ENCODE measurements at places on chromosomes 2 and 18.

- DNase-seq: no peak
These were observed 95.9 kb downstream of the LYPD6B start for GRCh38 chr2:149134335-149134923.

DNA sequence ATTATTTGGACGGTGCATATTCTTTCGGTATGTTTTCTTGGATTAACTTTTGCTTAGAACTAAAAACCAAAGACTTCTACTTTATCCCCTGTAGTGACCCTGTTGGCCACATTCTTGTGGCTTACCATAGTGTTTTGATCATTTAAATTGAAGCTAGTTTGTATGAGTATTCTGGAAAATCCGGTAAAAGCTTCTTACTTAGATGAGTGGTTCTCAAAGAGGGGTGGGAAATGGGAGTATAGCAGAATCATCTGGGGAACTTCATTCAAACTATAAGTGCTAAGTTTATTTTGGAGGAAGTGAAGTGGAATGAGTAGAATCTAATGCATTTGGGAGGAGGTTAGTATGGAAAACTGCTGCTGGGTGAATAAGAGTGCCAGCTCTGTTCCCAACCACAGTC lies 3.8 kb downstream of the PPP1CB start:
- no peak for DNase-seq

DNA sequence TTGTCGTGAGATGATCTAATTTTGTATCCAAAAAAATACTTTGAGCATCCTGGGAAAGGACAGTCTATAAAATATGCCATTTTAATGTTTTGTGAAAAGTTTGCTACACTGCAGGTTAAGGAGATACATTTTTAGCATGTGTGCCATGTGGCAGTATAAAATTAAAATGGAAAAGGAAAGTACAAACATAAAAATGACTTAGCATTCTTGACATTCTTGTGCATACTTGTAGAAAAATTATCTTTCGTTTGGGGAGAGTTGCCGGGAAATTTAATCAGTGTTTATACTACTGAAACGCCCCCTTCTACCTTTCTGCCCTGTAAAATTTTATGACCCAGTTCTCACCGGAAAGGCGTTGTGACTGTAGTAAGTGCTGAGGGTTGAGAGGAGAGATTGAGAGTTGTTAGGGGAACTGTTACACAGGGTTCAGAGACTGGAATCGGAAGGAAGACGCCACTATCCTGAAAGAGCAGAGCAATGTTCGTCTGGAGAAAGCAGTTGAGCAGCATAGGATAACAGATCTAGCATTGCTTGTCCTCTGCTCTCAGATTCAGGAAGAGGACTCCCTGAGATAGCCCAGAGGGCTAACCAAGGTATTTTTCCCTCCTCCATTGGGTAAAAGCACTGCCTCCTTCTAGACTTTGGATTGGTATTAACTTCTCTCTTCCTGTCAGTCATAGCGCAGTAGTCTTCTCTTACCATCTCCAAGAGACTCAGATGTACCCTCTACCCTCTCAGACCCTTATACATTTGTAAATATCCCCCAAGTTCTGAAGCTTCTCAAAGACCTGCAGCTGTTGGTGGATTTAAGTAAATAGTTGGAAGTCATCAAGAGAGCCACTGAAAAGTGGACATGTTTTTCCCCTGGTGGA lies 2.7 kb downstream of the CDH20 start:
- no peak for DNase-seq

GRCh38 chr18:48851599-48851960 lies 99.2 kb downstream of the SMAD7 start:
- DNase-seq: no peak

GRCh38 chr2:23508066-23508390 lies 123.0 kb downstream of the KLHL29 start:
- DNase-seq: no peak

DNA sequence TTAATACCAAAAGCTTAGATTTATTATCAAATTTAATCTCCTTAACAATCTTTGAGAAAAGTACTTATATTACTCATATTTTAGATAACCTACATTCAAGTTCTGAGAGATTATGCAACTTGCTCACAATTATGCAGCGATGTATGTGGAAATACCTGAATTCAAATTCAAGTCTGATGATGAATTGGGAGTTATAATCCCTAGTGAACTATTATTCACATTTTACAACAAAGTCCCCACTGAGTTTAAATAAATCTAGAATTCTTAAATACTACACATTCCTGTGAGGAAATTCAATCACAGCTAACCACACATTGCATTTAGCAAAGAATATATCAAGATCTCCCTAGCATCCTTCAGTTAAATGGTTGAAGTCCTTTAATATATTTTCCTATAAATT lies 278.4 kb downstream of the NOL4 start:
- no peak for DNase-seq

- DNase-seq: no peak
These were observed 1234.0 kb upstream of the NXPH2 start for GRCh38 chr2:140014204-140014546.

- no peak for DNase-seq
These were observed 7.0 kb upstream of the SATB2 start for GRCh38 chr2:199464606-199465352.

GRCh38 chr2:60547841-60548240 lies 5.6 kb downstream of the BCL11A start:
- DNase-seq: no peak

DNA sequence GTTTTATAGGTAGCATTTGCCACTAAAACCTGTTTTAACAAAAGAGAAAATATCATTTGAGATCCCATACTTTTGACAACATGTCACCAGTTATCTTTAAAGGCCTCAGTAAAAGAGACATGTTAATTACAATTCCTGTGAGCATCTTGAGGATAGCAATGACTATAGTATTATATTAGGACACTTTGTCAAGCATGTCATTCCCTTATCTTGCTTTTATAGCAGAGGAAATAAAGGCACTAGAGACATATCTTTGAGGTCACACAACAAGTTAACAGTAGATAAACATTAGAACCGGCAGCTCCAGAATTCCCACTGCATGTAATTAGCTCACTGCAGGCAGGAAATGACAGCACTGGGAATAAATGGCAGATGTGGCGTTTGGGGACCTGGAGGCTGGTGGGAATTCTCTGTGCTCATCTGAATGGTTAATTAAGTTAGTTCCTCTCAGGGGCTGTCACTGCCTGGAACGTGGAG lies 25.9 kb downstream of the LYPD6B start:
- no peak for DNase-seq

- DNase-seq: no peak
These were observed 849.6 kb downstream of the CNTNAP5 start for GRCh38 chr2:124874676-124875075.

DNA sequence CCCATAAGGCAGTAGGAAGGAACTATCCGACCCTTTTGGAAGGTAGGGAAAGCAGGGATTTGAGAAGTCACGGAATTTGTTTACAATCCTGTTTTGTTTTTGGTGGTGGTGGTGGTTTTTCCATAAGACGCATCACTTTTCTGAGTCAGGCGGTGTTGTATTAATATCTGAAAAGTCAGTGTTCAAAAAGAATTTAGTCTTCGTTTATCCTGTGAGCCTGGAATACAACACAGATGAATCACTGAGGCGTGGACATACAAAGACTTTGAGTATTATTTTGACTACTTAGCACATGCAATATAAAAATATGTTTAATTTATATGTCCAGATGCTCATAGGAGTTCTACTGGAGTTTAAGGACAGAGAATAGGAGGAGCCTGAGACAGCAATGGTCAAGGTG lies 785 bp downstream of the ZNF892 start:
- no peak for DNase-seq

DNA sequence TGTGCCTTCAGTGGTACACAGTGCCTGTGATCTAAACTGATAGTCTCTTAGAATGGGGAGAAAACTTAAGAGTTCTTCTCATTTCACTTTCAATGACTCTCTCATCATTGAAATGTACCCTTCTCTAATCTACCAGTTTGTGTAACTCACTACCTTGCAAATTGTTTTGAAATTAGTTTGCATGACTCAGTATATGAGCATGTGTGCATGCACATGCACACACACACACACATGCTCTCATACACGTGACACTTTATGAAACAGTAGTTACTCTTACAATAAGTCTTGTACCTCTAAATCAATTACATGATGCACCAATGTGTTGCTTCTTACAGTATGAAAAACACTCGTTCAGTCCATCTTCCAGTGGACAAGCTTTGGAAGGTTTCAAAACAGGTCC lies 10.6 kb downstream of the LYPD6B start:
- no peak for DNase-seq

DNA sequence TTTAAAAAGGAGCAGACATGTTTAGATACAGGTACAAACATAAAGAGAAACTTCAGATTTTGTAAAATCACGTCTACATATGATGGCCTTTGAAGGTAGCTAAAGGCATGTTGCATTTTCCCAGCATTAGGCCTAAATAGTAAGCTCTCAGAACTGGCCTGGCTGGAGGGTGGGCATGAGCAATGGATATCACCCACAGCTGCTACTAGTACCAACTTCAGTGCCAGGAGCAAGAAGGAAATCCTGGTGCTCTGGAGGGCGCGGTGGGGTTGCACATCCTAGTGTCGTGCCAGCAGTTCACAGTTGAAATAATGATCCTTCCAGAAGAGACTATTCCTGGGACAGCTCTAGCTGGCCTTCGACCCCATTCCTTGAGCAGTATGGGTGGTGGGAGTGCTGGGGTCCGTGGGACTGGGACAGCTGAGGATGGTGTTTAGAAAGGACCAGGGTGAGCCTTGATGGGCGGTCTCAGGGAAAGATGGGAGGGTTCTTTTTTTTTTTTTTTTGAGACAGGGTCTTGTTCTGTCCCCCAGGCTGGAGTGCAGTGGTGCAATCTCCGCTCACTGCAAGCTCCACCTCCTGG lies 4.9 kb downstream of the DES start:
- DNase-seq: no peak

DNA sequence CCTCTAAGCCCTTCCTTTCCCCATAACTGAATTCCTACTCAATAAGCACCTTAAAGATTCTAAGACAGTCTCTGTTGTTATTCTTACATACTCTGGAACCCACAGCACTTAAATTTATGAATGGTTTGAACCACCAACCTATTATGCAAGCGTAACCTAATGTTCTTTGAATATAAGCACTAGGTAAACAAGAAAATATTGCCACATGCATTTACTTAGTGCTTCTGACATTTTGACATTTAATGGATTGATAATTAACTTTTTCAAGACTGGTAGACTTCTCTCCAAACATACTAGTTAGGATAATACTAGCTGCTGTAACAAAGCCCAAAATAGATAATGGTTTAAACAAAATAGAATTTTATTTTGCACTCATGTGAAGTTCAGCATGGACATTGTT lies 164.8 kb downstream of the ARHGAP15 start:
- no peak for DNase-seq

DNA sequence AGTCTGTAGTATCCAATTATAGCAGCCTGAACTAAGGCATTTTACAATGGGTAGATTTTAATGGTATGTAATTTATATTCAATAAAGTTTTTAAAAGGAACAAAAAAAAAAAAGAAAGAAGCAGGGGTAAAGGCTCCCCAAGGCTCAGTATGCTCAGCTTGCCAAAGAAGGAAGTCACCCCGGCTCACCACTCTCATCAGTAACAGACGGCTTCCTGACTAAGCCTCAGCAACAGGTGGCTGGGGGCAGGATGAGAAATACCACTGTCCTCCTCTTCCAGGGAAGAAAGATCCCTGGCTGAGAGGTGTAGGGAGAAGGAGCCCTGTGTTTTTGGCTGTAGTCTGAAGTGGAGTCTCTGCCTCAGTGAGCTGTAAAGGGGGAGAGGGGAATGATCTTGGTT lies 121.2 kb downstream of the ARHGEF4 start:
- DNase-seq: no peak

- no peak for DNase-seq
These were observed 33.3 kb downstream of the CNGA3 start for GRCh38 chr2:98379311-98380202.

- DNase-seq: no peak
These were observed 165.3 kb downstream of the LCLAT1 start for GRCh38 chr2:30612371-30612770.

- no peak for DNase-seq
These were observed 789.0 kb upstream of the RAB6C start for GRCh38 chr2:129190494-129190893.

DNA sequence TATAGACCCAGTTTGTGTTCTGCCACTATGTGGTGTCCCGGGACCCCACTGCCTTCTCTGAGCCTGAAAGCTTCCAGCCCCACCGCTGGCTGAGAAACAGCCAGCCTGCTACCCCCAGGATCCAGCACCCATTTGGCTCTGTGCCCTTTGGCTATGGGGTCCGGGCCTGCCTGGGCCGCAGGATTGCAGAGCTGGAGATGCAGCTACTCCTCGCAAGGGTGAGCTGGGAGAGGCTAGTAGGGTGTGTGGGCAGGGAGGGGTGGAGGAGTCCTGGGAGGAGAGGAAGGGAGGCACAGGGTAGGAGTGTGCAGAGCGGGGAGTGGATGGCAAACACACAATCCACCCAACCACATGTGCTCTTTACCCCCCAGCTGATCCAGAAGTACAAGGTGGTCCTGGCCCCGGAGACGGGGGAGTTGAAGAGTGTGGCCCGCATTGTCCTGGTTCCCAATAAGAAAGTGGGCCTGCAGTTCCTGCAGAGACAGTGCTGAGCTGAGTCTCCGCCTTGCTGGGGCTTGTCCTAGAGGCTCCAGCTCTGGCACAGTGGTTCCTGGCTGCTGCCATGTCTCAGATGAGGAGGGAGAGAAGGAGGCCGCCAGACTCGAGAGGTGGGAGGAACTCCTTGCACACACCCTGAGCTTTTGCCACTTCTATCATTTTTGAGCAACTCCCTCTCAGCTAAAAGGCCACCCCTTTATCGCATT lies 16.9 kb downstream of the PRKAG3 start:
- DNase-seq: no peak

DNA sequence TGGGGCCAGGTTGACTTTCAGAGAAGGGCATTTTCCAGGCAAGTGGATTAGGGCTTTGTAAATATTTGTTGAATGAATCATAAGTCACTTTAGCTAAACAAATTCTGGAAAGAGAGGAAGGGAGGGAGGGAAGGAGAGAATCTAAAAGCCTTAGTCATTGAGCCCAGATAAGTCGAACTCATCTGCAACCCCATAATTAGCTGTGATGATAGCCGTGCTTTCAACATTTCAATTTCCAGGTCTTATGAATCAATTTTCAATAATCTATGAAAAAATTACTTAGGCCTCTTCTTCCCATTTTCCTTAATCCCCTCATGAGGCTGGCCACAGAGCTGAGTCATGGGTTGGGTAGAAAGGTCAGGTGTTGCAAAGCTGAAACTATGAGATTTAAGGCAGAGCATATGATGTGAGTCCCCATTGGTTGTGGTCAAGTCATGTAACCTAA lies 111.9 kb upstream of the MAPRE2 start:
- no peak for DNase-seq

GRCh38 chr2:3755277-3755676 lies 51.9 kb downstream of the DCDC2C start:
- DNase-seq: no peak

GRCh38 chr2:201880579-201880978 lies 74.2 kb downstream of the CDK15 start:
- no peak for DNase-seq

DNA sequence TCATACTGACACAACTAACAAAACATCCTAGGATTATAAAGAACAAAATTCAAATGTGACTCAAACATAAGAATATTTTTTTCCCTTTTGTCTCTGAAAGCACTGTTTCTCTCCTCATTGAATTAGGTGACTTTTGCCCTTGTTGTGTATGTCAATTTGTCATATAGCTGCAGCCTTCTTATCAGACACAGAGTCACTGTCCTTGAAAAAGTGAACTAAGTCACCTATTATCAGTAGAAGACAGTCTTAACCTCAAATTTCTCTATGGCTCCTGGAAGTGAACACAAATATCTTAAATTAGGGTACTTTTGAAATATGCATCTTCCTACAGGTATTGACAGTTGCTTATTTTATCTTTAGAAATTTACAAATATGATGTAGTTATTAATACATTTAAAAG lies 360.6 kb downstream of the NBAS start:
- no peak for DNase-seq

Measured in amygdala (tissue), 56 donors.